WTC11 (cell line): ENCODE measurements at places on chromosomes 3 and 15.

DNA sequence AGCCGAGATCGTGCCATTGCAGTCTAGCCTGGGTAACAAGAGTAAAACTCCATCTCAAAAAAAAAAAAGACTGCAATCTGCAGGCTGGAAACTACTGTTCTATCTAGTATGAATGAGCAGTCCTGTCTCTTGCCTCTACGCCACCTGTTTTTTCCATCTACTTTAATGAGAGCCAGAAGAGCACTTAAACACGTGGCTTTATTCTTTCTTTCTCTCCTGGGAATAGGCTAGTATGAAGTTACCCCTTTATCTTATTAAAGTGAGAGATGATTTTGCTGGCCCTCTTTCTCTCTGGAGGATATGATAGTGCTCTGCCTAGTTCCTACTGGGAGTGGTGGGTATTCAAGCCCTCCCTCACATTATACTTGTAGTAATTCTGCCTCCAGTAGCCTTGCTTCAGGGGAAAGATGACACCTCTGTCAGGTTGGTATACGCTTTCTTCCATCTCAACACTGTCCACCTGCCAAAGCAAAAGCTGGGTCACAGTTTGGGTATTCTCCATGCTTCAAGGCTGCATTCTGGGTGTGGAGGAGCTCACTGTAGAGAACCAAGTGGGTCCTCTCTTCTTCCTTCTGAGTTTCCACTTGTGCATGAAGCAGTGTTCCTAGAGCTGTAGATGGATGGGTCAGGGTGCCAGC, 17.8 kb downstream of the MAPKBP1 start:
- DNase-seq, result no peak

- no peak for DNase-seq
Measured at GRCh38 chr3:171488479-171488878, 28.3 kb upstream of the TNIK start.

DNA sequence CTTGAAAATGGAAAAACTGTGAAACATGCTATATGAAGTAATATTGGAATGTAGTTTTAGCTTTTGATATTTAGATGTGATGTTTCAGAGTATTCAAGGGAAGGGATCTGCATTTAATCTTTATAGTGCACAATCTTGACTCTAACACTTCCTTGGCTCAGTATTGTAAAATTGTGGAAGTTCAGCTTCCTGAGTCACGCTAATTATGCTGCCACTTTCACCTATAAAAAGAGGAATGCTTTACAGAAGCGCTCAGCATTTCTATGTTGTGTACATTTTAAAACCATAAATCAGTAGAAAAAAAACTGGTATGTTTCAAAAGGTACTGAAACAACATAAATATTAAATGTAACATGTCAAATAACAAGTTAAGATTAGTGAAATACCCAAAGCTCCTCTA, 32.6 kb downstream of the SERPINI2 start:
- DNase-seq, result no peak

- DNase-seq, result no peak
Measured at GRCh38 chr3:10619989-10620832, 114.8 kb upstream of the ATP2B2 start.

GRCh38 chr15:70212963-70213315, 115.2 kb upstream of the TLE3 start:
- DNase-seq, result no peak

GRCh38 chr3:11536132-11536935, 107.4 kb downstream of the VGLL4 start:
- no peak for DNase-seq

GRCh38 chr3:122004107-122004506, 17.9 kb downstream of the ILDR1 start:
- no peak for DNase-seq

- DNase-seq, result no peak
Measured at GRCh38 chr3:17151598-17152373, 267.0 kb downstream of the PLCL2 start.

GRCh38 chr3:120263792-120264191, 21.2 kb downstream of the GPR156 start:
- no peak for DNase-seq

DNA sequence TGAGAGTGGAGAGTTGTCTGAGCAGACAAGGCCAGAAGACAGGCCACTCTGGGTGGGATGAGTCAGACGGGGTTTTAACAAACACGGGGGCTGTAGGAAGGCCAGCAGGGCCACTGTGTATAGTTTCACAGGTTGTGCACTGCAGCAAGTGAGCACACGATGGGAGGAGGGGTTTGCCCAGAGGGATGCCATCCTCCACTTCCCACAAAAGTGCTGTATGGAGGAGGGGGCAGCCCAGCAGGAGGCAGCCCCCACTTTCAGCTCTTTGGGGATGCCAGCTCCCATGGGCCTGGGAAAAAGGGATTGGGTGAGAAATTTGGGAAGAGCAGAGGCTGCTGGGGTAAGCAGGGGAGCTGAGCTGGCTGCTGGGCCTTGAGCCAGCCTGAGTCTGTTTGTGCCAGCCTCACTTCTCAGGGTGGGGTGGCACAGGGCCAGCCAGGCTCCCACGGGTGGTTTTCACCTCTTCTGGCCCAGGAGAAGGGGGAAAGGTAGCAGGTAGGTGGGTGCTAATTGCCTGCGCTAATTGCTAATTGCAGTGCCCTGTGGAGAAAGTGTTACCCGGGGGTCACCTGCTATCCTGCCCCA, 6.7 kb downstream of the ZBTB47 start:
- no peak for DNase-seq

DNA sequence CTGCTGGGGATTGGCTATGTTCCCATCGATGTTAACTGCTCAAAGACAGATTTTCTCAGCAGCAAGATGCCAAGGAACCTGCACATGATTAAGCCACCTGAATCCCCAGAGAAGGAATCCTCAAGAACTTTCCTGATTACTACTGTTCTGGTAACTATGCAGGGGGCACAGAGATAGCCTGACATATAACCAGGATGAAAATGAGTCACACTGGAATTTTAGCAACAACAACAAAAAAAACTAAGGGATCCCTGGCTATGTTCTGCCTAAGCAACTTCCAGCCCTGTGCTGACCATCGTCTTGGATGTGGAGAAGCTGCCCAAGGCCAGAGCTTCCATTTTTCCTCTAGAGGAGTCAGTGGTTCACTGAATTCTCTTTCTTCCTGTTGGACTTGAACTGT, 13.8 kb downstream of the RIOX2 start:
- no peak for DNase-seq

GRCh38 chr15:88166082-88166993, 90.2 kb downstream of the NTRK3 start:
- peak; percentile 71 for DNase-seq

- no peak for DNase-seq
Measured at GRCh38 chr15:74785194-74786032, 3.5 kb downstream of the CSK start.

GRCh38 chr3:196697270-196697669, 14.8 kb downstream of the CEP19 start:
- no peak for DNase-seq
